Posterior cingulate gyrus (tissue), 11 donors: ENCODE measurements at places on chromosomes 2 and 18.

GRCh38 chr2:236748801-236749200, 179.2 kb downstream of the ACKR3 start:
- DNase-seq: no peak

- DNase-seq: no peak
Observed at GRCh38 chr2:29273004-29273684, 157.9 kb downstream of the CLIP4 start.

- DNase-seq: no peak
Observed at GRCh38 chr2:63465633-63466032, 122.6 kb downstream of the WDPCP start.

- peak; percentile 78 for DNase-seq
Observed at GRCh38 chr18:34223164-34223892, 1.4 kb downstream of the NOL4 start.

- no peak for DNase-seq
Observed at GRCh38 chr2:233807966-233808935, 30.1 kb downstream of the MROH2A start.

- no peak for DNase-seq
Observed at GRCh38 chr2:7201851-7202250, 284.6 kb downstream of the RNF144A start.

GRCh38 chr2:105607920-105608504, 136.7 kb upstream of the NCK2 start:
- DNase-seq: no peak

DNA sequence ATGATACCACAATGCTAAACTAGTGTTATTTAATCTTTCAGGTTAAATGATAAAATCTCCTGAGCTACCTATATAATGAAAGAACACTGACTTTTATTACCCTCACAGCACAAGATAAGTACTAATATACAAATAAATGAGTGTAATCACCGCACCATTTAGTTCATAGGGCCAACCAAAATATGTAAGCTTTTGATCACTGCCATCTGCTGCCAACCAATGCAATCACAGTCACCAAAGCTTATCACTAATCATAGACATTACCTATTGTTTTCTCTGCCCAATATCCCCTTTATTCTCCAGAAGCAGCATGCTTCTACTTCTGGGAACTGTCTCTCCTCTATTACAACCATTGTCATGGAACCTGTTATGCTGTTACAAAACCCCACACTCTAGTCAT, 151.6 kb upstream of the LRATD1 start:
- no peak for DNase-seq

DNA sequence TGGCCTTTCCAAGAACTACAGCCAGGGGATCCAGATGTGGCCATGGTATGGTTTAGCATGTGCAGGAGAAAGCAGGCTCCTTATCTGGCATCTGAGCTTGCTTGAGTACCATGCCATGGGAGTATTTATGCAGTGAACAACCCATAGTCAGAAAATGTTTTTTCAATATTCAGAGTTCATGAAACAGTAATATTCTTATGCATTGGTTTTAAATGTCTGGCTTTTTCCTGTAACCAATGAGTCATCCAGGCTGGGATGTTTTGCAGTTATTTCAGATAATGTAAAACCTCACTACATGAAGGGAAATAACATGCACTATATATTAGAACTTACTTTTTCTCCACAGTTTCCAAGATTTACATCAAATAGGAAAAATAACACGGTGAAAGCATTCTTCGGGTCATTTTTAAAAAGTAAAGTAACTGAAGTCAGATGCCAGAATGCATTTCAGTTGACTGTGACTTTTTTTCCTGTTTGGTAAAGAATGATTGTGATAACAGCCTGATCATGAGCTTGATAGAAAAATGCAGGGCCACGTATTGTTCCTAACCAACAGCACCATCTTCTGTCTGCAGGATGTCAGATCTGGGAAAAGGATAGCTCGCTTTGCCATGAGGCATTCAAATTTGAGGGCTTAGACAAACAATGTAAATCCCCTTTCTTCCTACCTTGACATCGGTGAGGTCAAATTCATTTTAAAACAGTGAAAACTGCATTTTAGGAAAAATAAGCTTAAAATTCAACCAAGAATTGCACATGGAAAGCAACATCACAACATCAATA, 152.8 kb downstream of the DSC3 start:
- DNase-seq: peak; percentile 18

- DNase-seq: no peak
Observed at GRCh38 chr2:95386031-95386430, 16.5 kb upstream of the FAHD2A start.

GRCh38 chr18:54967786-54968185, 8.5 kb upstream of the CCDC68 start:
- no peak for DNase-seq
